Activated T-helper 1 cell treated with anti-CD3 and anti-CD28 coated beads, Interleukin-12 subunit alpha, Interleukin-12 subunit beta, Interleukin-2, Interleukin-4 antibody, amounts not matched to agents 30 ng/mL and 10 ng/mL and 1 ng/mL, durations not matched to agents 14 hours and 24 hours and 36 hours (primary cell): ENCODE measurements at places on chromosomes 5 and 9. TPM values are rescaled to one million over a fixed set of nuclear protein-coding genes. Genes with fewer than 3 reads are reported as not detected.

- no peak for DNase-seq
These were observed 62.1 kb downstream of the MTAP start for GRCh38 chr9:21864505-21864904.

DNA sequence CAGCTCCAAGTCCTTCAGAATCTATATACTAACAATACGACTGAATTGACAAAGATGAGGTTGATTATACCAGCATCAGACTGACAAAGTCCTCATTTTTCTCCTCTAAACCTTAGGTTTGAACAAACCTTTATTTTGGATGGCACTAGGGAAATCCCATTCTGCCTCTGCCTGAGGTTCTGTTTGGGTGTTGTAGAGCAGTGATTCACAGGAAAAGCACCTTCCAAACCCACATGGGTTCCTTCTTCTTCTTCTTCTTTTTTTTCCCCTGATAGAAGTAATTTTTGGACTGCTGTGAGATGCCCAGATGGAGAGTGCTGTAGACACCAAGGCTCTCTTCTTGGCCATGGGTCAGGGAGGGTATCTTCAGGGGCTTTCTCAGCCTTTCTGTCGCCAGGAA, 164.9 kb upstream of the PAPPA start:
- no peak for DNase-seq

DNA sequence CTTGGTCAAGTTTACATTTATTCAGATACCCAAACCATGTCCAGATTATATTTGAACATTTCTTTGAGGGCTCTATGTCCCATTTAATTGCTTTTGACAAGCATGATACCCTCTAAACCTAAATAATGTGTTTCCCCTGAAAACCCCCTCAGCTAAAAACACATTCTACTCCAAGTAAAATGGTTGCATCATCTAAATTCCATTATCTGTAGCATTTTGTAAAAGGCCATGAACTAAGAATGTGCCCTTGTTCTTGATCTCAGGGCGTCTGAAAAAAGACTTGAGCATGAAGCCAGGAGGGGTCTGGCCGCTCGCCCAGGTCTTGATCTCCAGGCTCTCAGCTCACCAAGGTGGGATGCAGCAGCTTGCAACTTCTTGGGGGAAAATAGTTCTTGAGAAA, 53.5 kb upstream of the ERCC6L2 start:
- DNase-seq, result no peak

DNA sequence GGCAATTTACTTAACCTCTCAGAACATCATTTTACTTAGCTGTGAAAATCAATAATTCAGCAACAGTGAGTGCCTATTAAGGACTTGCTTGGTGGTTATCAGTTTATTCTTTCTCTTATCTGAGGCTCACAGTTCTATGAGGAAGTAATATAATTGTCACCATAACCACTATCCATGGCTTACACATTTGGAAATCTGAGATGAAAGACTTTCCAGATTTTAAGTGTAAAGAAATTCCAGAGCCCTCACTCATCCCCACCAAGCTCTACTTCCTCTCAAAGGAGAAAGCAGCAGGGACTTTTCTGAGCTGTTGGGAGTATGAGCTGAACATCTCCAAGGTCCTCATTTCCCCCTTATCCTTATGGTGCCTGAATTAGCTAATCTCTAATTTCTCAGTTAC, 321.5 kb downstream of the FBXL7 start:
- no peak for DNase-seq

GRCh38 chr9:34381323-34381722, 4.6 kb upstream of the MYORG start:
- no peak for DNase-seq

The DMGDH gene
- not detected in 2 replicates for total RNA-seq

- DNase-seq, result no peak
These were observed 72.7 kb upstream of the ASS1 start for GRCh38 chr9:130372057-130372456.

- no peak for DNase-seq
These were observed 3.0 kb downstream of the F2RL2 start for GRCh38 chr5:76620166-76620565.

DNA sequence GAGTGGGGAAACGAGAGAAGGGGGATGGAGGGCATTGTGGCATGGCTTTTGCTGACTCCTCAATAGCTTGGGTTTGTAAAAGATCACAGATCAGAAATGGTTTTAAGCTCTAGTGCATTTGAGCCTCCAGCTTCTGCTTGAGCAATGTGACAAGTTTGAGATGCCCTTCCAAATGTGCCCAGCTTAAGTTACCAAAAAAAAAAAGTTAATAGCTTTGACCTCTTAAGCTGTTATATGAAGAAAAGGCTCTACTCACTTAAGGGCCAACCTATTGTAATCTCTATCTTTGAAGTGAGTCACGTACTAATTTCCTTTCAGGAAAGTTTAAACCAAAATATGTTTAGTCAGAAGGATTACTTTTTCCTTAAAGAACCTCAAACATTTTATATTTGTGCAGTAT, 428.8 kb upstream of the ACTBL2 start:
- DNase-seq, result no peak

The CNTNAP3B gene
- total RNA-seq, result not detected in 2 replicates

- DNase-seq, result no peak
These were observed 26.2 kb downstream of the AGTPBP1 start for GRCh38 chr9:85715587-85715986.

- no peak for DNase-seq
These were observed 868.5 kb downstream of the MAT2B start for GRCh38 chr5:164373876-164374275.

DNA sequence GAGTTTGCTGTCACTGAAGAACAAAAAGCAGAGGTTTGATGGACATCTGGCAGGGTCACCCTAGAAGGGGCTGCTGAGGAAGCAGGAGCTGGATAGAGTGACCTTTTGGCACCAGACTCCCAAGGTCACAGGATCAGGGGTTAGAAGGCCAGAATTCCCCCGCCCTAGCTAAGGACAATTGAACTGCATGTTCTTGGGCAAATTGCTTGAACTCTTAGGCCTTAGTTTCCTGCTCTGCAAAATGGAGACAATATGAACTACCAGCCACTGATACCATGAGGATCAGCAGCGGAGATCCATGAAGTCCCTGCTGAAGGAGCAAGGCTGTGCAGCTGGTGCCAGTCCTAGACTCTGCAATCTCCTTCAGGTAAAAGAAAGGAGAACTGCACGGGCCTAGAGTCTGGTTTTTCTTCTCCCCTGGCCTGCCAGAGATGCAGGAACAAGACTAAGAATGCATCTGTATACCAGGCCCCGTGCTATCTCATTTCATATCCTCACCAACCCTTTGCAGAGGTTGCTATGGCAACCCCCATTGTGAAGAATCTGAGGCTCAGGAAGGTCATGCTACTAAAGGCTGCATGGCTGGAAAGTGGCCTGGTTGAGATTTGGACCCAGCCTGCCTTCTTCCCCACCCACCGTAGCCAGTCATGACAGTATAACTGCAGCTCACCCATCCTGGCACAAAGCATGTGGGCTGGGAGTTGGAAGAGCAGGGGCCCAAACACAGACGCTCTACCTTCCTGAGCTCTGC, 33.7 kb downstream of the CAMK2A start:
- DNase-seq, result no peak

The PCA3 gene
- not detected in 2 replicates for total RNA-seq

GRCh38 chr5:40688996-40689395, 9.3 kb downstream of the PTGER4 start:
- no peak for DNase-seq

- no peak for DNase-seq
These were observed 33.0 kb upstream of the HOMER1 start for GRCh38 chr5:79546782-79547428.

The FAF2 gene
- 46.0 and 47.3 TPM in 2 replicates for total RNA-seq

DNA sequence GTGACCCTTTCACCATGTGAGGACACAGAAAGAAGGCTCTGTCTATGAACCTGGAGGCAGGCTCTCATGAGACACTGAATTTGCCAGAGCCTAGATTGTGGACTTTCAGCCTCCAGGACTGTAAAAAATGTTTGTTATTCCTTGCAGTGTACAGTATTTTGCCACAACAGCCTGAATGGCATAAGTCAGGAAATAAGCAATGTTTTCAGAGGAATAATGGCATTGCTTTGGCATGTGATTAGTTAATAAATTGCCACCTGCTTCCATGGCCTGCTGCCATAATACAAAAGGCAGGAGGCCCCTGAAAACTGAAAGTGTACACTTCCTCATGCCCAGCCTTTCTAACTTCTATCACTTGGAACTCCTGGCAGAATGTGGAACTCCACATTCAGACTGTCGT, 408.1 kb downstream of the GADD45G start:
- no peak for DNase-seq

DNA sequence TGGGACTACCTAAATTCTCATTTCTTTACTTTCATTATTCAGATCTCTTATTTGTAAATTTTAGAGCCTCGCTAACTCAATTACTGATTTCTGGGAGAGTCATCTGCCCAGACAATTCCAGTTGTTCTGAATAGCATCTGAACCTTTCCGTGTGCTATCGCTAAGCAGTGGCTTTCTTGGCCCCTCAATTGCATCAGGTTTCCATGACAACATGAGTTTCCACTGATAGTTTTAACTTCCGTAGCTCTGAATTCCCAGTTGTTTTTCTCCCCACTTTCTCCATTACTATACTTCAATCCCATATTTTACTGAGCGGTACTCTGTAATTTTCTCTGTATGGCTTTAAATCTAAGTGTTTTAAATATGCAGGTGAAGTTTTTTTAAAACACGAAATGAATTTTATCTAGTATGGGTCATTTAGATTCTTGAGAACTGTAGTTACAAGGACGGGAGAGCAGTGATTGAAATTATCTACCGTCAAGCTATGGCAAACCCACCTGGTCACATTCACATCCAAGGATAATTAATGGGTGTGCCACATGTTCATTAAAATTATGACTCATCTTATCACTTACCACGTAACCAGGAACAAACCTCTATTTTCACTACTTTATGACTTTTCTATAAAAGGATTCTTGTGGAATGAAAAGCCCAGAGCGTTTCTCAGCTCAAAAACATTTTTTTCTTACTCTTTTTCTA, 223.5 kb upstream of the PCSK5 start:
- DNase-seq, result no peak

DNA sequence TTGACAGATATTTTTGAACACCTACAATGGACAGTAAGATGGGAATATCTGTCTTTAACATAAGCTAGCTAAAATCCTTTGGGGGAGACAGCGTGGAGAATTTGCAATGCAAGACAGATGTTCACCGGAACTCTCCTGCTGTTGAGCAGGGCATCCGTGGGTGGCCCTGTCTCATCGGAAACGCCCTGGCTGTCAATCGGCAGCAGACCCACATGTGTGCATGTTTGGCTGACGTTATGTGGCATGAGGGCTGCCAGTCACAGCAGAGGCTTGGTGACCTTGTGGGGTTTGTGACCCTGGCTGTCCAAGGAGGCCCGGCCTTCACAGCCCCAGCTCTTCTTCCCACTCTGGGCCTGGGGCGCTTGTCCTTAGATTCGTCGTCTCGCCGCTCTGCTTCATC, 129.7 kb upstream of the OTULINL start:
- no peak for DNase-seq

The PLAC8L1 gene
- 0.37 and 0.99 TPM in 2 replicates for total RNA-seq

The GRM6 gene
- not detected in 2 replicates for total RNA-seq

- no peak for DNase-seq
These were observed 53.4 kb downstream of the ROR2 start for GRCh38 chr9:91896513-91897121.

DNA sequence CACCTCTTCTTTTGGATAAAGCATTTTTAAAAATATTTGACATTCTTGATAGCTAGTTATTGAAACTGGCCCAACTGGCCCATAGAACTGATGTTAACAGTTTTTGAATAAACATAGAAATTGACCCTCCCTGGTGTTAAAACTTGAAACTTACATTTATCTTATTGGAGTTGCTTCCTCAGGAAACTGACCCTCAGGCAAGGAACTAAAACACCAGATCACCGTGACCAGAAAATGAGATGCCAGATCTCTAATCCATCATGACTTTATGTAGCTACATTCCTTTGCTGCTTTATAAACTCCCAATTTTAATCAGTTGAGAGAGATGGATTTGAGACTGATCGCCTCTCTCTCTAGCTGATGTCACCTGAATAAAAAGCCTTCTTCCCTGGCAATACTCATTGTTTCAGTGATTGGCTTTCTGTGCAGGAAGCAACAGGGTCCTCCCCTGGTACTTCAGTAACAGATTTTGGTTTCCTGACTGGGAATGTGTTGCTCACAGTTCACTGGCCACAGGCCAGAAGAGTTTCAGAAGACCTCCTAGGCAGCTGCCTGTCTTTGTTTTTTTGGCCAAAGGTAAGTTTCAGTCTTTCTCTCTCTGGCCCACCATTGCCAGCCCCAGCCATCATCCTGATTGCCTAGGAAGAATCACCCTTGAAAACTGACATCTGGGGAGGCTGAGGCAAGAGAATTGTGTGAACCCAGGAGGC, 212.4 kb downstream of the DTWD2 start:
- no peak for DNase-seq

DNA sequence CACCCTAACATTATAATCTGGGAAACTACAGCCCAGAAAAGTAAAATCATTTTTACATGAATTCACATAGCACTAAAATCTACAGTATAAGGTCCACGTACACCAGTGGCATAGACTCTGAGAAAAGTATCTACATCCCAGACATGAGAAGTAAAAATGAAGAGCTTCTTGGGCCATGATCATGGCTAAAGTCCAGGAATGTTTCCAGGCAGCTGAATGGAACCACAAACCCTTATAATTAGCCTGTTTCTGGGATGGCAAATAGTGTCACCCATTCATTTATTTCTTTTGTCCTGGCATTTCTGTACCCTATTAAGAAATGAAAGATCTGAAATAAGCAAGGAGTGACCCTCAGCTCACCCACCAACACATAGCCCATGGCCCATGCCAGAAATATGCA, 217.9 kb downstream of the SPOCK1 start:
- no peak for DNase-seq

The TLX3 gene
- total RNA-seq, result not detected in 2 replicates

- DNase-seq, result no peak
These were observed 665.2 kb upstream of the ACO1 start for GRCh38 chr9:31719262-31719661.

The HTR4 gene
- not detected in 2 replicates for total RNA-seq

The ARHGEF39 gene
- 7.9 and 8.8 TPM in 2 replicates for total RNA-seq

GRCh38 chr5:100913298-100913697, 10.2 kb upstream of the ST8SIA4 start:
- no peak for DNase-seq

The DOCK2 gene
- total RNA-seq, result 214 and 216 TPM in 2 replicates

DNA sequence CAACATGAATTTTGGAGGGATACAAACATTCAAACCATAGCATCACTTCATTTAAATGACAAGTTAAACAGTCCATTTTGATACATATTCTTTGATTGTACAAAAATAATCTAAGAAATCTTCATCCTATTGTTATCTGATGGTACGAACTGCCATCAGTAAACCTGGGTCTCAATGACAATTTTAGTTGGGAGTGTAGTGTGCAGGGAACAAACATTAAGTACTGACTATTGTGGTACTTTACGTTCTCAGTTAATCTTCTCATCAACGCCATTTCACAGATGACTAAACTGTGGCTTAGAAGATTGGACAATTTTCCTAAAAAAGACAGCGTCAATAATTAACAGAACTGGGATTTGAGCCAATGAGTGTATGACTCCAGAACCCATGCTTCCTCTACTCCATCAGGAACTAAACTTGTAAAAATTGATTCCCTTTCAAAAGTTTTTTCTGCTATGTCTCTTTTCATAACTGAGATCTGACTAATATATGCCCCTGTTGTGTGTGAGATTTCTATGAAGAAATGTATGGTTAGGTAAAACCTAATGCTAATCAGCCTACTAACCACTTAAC, 21.1 kb downstream of the TNPO1 start:
- no peak for DNase-seq

GRCh38 chr5:69129413-69129812, 35.6 kb downstream of the SLC30A5 start:
- DNase-seq, result no peak

The SLC46A2 gene
- not detected in 2 replicates for total RNA-seq
